ENCODE measurements at places on chromosomes 11 and 22.

- no peak for DNase-seq
Measured at GRCh38 chr22:39530116-39530515, 2.4 kb downstream of the RPS19BP1 start.

- no peak for DNase-seq
Measured at GRCh38 chr11:76702336-76703128, 32.0 kb upstream of the LRRC32 start.

DNA sequence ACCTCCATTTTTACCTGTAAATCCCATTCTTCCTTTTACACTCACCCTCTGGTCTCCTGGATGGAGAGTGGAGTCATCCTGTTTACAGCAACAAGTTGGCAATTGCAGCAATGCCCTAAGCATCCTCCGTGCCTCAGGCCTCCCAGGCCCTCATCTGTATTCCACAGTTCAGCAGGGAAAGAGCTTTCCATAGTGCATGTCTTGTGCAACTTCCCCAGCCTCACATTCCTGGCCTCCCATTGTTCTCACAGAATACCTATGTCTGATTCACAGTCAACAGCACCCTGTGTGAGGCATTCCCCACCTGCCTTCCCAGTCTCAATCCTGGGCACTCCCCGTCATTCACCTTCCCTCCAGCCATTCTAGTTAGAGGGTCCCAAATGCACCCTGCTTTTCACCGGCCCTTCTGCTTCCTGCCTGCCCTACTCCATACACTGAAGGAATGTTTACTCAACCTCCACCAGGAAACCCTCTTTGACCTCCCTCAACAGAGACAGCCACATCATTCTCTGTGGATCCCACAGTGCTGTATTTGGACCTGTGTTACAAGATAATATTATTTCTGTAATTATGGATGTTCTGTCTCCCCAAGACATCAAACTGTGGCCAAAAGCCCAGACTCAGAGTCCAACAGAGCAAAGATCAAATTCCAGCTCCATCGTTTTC lies 405.7 kb downstream of the BUD13 start:
- DNase-seq: no peak

DNA sequence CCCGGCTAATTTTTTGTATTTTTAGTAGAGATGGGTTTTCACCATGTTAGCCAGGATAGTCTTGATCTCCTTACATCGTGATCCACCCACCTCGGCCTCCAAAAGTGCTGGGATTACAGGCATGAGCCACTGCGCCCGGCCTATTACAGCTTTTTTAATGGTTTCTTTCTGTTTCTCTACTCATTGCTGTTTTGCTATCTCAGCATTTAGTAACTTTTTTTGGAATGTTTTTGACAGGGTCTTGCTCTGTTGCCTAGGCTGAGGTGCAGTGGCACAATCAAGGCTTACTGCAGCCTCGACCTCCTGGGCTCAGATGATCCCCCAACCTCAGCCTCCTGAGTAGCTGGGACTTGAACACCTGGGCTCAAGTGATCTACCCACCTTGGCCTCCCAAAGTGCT lies 4.7 kb upstream of the CRKL start:
- no peak for DNase-seq

DNA sequence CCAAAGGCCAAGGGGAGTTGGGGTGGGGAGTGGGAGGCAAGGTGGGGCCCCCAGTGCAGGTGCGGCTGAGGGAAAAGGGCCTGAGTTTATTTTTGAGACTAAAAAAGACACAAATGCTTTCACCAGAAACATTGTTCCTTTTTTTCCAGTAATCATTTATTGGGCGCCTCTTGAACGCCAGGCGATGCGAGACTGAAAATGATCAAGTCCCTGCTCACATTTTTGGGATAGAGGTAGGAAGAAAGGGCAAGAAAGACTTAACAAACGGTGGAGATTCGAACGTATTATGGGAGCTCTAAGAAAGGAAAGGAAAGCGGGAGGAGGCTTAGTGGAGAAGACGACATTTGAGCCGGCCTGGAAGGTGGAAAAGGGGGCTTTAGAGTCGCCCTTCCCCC lies 796 bp upstream of the SF3B2 start:
- no peak for DNase-seq

GRCh38 chr11:104907521-104908185 lies 9.4 kb upstream of the CASP12 start:
- DNase-seq: no peak

GRCh38 chr11:44188643-44189042 lies 93.2 kb downstream of the EXT2 start:
- DNase-seq: no peak

DNA sequence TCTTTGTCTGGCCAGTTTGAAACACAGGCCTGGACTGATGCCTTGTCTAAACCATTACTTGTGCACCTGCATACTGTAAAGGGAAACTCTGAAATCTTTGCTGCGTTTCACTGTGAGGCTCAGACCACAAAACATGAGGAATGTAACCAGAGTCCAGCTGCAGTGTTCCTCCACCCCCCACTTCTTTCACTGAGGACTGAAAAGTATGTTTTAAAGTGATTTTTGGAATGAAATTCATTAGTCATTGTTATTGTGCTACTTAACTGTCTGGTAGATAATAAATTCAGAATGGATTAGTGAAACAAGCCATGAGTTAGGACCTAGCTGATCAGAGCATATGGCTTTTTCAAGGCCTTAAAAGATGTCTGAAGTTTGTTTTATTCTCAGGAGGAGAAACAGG lies 181.2 kb downstream of the WNT11 start:
- no peak for DNase-seq

All from GM13976 (cell line).